ENCODE measurements at places on chromosomes 5 and 9.

- DNase-seq: no peak
Observed at GRCh38 chr5:5156471-5157082, 16.4 kb downstream of the ADAMTS16 start.

DNA sequence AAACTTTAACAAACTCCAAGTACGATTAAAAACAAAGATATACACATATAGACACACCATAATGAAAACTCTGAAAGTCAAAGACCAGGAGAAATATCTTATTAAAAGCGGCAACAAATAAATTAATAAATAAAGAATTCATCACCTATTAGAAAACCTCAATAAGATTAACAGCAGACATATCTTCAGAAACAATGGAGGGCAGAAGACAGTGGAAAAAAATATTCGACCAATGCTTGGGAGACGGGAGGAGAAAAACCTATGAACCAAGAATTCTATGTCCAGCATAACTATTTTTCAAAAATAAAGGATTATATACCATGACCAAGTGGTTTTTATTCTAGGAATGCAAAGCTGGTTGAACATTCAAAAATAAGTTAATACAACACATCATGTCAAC is 578.6 kb upstream of the CCNG1 start:
- no peak for DNase-seq

DNA sequence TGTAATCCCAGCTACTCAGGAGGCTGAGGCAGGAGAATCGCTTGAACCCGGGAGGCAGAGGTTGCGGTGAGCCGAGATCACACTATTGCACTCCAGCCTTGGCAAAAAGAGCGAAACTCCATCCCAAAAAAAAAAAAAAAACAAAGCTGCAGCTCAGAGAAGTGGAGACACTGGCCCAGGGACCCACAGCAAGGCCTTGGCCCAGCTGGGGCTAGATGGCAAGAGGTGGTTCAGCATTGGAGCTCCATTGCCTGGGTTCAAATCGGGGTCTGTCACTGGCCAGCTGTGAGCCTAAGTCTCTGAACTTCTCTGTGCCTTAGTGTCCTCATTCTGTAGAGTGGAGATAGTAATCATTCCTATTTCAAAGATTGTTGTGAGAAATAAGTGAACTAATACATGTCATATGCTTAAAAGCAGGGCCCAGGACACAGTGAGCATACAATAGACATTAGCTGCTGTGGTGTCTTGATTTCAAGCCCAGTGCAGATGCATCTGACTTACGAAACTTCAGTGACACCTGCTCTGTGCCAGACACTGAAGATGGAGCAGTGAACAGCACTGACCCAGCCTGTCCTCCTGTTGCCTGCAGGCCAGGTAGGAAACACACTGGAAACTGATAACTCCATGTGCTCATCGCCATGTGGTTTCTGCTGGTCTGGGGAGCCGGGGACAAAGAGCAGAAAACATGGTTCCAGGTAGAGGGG is 127.7 kb downstream of the C9orf50 start:
- no peak for DNase-seq

DNA sequence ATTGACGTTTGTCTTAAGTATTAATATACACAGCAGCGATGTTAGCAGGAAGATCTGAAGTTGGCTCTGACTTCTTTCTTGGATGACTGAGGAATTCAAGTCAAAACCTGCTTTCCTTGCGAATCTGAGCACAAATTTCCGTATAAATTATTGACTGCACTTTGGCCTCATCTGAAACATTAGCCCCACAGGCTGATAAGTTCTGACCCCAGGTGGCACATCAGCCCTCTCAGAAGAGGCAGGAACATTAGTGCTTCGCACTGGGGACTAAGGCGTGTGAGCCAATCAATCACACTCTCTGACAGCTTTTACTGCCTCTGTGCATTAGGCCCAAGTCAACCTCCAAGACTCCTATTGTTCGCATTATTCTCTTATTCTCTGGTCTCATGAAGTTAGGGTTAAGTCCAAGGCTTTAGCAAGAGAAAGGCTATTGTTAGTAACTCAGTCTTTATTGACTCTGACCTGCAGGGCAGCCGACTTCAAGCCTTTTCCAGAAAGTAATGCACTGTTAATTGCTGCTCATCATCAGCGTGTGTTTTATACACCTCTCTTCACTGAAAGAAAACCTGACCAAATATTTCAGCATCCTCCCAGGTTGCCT is 84.2 kb downstream of the ZNF608 start:
- no peak for DNase-seq

- DNase-seq: no peak
Observed at GRCh38 chr9:16867576-16868311, 2.7 kb downstream of the BNC2 start.

GRCh38 chr5:144179226-144179625 is 8.6 kb downstream of the KCTD16 start:
- DNase-seq: no peak

DNA sequence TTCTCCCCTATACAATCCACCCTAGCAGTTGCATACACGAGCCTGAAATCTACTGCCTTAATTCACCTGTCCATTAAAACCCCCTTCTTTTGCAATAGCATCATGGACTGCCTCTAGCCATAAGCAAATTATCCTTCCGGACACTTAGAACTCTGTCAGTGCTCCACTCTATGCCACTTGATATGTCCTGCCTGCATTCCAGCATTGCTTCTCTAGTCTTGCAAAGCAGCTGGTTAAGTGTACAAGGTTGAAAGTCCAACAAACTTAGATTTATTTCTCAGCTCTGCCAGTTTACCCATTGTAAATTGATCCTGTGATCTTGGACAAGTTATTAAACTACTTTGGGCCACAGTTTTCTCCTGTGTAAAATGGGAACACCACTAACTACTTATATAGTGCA is 197.9 kb downstream of the EPB41L4A start:
- no peak for DNase-seq

DNA sequence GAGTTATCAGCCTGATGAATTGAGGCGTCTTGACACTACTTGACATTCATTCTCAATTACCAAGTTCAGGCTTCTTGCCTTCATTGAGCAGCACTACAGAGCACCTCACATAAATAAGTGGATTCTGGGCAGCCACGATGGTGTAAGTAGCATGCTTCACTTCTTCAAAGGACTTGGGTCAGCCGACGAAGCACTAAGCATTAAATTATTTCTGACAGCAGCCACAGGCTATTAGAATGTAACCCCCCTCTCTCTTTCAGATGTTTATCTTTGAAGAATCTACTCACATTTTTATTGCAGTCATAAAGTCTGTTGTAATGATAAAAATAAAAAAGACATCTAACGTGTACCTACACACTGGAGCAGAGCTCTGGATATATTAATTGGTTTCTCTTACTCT is 45.9 kb upstream of the VPS13A start:
- DNase-seq: no peak

DNA sequence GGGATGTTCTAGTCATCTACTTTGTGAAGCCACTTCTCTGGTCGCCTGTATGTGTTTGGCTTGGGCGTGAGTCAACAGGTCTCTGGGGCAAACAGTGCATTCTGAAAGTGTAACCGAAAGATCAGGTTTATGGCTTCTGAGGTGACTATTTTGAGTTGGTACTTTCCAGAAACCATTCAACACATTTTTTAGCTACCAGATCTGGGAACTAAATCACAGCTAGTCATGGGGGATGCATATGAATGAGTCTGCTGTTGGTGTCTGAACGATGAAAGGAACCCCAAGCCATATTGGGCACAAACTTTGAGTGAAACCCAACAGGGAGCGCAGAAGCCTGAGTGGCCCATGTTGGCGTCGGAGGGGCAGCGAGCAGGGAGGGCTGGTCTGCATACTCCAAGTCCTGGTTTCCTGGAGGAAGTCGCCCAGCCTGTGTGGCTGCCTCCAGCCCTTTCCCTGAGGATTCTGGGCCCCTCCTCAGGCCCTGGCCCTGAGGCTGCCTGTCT is 35.3 kb downstream of the UBE2QL1 start:
- no peak for DNase-seq

DNA sequence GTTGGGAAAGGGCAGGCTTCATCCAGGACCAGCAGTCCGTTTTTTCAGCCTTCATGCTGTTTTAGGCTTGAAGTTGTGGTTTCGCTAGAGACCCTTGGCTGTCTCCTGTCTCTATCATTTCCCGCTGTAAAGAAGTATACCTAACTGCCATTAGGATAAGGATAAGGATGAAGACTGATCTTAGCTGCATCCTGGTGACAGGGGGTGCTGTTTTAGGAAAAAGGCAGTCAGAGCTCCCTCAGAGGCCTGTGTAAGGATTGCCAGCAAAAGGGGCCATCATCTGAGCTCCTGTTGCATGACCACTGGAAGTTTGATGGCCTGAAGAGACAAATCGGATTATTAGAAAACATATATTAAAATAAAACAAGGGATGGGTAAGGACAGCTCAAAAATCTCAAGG is 64.8 kb upstream of the FGF10 start:
- DNase-seq: no peak

- no peak for DNase-seq
Observed at GRCh38 chr5:172782169-172783039, 11.4 kb upstream of the DUSP1 start.
